ENCODE measurements at places on chromosomes 1 and 21. TPM values are rescaled to one million over a fixed set of nuclear protein-coding genes. Genes with fewer than 3 reads are reported as not detected.

DNA sequence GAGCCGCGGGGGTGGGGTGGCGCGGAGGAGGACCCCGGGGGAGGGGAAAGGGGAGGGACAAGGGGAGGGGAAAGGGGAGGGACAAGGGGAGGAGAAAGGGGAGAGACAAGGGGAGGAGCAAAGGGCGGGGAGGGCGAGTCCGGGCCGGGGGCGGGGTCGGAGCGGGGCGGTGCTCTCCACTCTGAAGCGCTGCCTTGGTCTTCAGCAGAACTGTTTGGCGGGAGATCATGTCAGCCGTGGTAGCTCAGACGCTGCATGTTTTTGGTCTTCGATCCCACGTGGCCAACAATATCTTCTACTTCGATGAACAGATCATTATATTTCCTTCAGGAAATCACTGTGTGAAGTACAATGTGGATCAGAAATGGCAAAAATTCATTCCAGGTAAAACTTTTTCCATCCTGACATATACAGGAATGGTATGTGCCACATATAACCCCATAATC lies 420 bp downstream of the CFAP57 start:
- peaks cover 4% of the 10 kb centered on the region for H3K4me1 ChIP-seq
- DNase-seq, result no peak
- peaks cover 40% of the 10 kb centered on the region for H3K36me3 ChIP-seq
- H3K27me3 ChIP-seq, result no peaks in the 10 kb centered on the region
- peak overlapping the region; percentile 66 for H3K4me3 ChIP-seq

DNA sequence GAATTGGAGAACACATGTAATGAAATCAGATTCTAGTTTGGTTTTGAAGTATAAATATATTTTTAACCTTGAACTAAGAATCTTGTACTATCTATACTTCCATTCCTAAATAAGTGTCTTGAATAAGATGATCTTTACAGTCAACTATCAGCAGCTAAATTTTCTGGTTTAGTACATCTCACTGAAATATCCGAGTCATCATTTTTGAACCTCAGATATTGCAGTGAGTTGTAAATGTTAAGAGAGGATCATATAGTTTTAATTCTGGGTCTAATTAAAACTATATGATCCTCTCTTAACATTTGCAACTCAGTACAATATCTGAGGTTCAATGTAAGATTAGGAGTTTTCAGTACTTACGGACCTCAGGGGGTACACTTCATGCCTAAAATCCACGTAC lies 768.8 kb upstream of the ADAMTS5 start:
- no peaks in the 10 kb centered on the region for H3K27me3 ChIP-seq
- no peak overlapping the region for H3K4me3 ChIP-seq
- H3K4me1 ChIP-seq, result peaks cover 18% of the 10 kb centered on the region
- no peak for DNase-seq

GRCh38 chr1:170200161-170200560 lies 54.4 kb downstream of the NTMT2 start:
- H3K36me3 ChIP-seq, result no peaks in the 10 kb centered on the region
- no peaks in the 10 kb centered on the region for H3K4me1 ChIP-seq
- H3K4me3 ChIP-seq, result no peak overlapping the region
- H3K27me3 ChIP-seq, result no peaks in the 10 kb centered on the region

DNA sequence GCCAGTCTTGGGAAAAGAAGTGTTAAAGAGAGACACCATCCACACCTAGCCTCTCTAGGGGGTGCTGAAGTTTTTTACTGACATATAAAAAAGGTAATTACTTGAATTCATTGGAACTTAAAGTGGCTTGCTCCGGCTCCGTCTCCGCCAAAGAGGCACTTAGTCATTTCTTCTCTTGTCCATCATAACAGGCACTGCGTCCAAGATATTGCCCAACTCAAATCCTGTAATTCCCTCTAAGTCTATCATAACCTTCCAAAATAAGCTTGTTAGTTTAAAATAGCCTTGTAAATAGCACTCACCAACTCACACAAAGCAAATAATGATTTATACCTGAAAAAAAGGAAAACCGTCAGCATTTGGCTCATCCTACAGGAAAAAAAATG lies 160.5 kb downstream of the ZBTB18 start:
- no peak overlapping the region for H3K27ac ChIP-seq
- H3K4me1 ChIP-seq, result peaks cover 32% of the 10 kb centered on the region
- H3K4me3 ChIP-seq, result no peak overlapping the region

GRCh38 chr1:232108598-232108997 lies 482.0 kb downstream of the DISC1 start:
- no peaks in the 10 kb centered on the region for H3K36me3 ChIP-seq

DNA sequence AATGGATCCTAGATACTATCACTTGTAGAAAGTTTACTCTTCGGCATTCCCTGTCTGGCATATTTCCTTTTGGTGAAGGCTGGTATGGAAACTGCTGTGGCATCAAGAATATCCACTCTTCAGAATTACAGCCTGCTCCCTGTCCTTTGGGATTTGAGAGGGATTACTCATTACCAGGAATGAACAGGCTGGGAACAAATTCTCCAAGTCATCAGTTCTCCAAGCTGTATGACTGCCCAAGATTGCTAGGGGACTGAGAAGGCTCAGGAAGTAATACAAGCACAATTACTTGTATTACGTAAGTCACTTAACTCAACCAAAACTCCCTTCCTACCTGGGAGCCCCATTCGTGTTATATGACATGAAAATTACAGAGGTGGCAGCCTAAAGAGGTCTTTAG lies 49.6 kb downstream of the CD58 start:
- no peaks in the 10 kb centered on the region for H3K27me3 ChIP-seq
- H3K27ac ChIP-seq, result peak overlapping the region; percentile 19

- no peak overlapping the region for H3K4me3 ChIP-seq
- H3K27me3 ChIP-seq, result no peaks in the 10 kb centered on the region
- H3K36me3 ChIP-seq, result no peaks in the 10 kb centered on the region
- no peak overlapping the region for H3K27ac ChIP-seq
- DNase-seq, result no peak
These were observed 482.2 kb downstream of the CAMTA1 start for GRCh38 chr1:7267493-7267892.

- DNase-seq, result peak; percentile 52
- H3K27me3 ChIP-seq, result no peaks in the 10 kb centered on the region
- no peak overlapping the region for H3K27ac ChIP-seq
- H3K36me3 ChIP-seq, result no peaks in the 10 kb centered on the region
These were observed 130.3 kb upstream of the DPYD start for GRCh38 chr1:98051065-98051675.

- DNase-seq, result no peak
- H3K27ac ChIP-seq, result no peak overlapping the region
- H3K4me3 ChIP-seq, result no peak overlapping the region
- H3K36me3 ChIP-seq, result no peaks in the 10 kb centered on the region
- no peaks in the 10 kb centered on the region for H3K4me1 ChIP-seq
These were observed 56.9 kb downstream of the LYST start for GRCh38 chr1:235809688-235810397.

DNA sequence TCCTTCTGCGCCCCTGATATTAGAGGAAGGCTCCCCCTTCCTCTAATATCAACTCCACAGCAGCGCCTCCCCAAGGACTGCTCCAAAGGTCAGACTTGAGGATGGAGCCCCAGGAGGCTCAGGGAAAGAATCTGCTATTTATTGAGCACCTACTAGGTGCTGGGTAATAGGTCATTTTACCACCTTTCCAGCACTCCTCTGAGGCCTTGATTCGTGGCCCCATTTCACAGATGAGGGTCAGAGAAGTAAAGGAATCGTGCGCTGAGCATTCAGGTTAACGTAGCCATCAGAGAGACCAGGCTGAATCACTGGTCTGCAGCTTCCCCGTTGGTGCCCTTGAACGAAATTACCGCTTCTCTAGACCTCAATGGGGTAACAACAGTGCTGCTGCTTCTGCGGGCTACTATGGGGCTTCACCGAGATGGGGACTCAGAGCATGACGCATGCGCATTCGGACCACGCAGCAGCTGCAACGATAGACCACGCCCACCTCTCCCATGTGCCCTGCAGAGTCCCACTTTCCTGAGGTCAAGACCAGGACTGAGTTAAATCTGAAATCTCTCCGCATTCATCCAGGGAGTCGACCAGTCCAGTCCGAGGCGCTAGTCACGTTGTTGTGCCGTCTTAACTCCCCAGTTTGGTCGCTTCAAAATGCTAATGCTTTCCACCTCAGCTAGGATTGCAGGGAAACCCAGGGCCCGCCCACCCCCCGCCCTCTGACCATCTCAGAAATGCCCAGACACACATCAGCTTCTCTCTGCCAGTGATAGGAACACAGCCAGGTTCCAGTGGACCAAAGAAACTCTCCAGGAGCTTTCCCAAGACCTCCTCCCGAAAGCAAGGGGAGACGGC lies 12.9 kb downstream of the CAMK2N1 start:
- no peaks in the 10 kb centered on the region for H3K27me3 ChIP-seq
- no peaks in the 10 kb centered on the region for H3K36me3 ChIP-seq
- no peak overlapping the region for H3K4me3 ChIP-seq
- peaks cover 19% of the 10 kb centered on the region for H3K4me1 ChIP-seq
- no peak for DNase-seq

Gene SPATA45
- not detected for total RNA-seq

Gene CR1
- total RNA-seq, result not detected

Gene GPR25
- not detected for total RNA-seq

Gene TTF2
- total RNA-seq, result 25.0 TPM

Gene ILDR2
- total RNA-seq, result 43.5 TPM

Gene NBL1
- total RNA-seq, result 3.7 TPM

Gene KIF26B
- 5.9 TPM for total RNA-seq

Gene CCNL2
- 79.0 TPM for total RNA-seq

All from SJSA1 (cell line).